ENCODE measurements at places on chromosomes 1 and 21.

DNA sequence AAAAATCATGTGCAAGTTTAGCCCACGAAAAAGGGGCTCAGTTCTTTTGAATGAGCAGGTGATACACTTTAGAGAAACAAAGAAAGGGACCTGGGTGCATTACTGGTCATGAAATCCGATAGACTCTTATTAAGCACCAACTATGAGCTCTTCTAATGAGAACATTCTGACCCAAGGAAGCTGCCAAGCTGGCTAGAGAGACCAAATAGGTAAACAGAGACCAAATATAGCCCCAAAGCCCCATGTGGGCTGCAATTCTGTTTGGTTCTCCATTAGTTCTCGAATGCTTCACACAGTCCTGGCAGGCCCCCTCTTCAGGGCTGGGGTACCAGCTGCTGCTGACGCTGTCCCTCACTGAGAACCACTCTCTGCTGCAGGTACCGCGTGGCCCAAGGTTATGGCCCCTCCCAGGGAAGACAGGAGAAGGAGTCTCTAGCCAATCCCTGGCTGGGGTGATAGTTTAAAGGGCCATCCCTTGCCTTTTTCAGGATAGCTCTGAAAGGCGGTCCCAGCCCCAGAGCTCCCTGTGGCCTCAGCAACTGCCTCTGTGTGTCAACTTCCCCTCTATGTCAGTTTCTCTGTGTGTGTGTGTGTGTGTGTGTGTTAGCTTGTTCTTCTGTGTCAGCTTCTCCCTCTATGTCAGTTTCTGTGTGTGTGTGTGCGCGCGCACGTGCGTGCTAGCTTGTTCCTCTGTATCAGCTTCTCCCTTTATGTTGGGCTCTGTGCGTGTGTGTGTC lies 7.1 kb upstream of the UBXN10 start:
- no peak for DNase-seq

GRCh38 chr1:42272920-42273319 lies 62.1 kb downstream of the FOXJ3 start:
- no peak for DNase-seq

- no peak for DNase-seq
Measured at GRCh38 chr1:27864264-27864895, 8.0 kb upstream of the THEMIS2 start.

GRCh38 chr1:25031966-25032667 lies 102.0 kb upstream of the RUNX3 start:
- no peak for DNase-seq

GRCh38 chr21:38475519-38475918 lies 22.8 kb downstream of the ERG start:
- DNase-seq: no peak

DNA sequence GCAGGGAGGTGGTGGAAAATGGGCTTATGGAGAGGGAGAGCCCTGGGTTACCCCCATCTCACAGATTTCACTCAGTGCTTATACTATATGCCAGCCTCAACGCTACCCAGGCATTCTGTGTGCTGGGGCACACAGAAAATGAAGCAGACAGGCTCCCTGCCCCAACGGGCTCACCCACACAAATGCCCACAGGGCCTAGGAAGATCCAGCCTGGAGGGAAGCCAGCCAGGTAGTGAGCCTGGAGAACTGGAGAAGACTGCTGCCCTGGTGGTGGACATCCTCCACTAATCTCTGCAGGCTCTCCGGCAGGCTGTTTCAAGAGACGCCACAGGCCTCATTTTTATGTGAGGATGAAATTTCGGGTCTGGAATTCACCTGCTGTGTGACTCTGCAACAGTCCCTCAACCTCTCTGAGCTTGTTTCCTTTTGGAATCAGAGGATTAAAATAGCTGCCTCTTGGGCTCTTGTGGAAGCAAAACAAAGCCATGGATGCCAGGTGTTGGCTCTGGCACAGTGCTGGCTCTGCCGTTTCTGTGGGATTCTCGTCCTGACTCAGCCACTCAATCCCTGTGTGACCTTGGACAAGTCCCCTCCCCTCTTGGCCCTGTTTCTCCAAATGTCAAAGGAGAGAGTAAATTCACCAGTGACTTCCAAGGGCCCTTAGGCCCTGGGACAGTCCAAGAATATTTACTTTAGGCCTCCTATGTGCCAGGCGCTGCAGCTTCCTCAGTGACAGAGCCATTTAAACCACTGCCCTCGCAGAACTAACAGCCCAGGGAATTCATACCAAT lies 3.6 kb downstream of the PAQR7 start:
- no peak for DNase-seq

Data from spinal cord (tissue), 10 donors.